IMR-90 (cell line): ENCODE measurements at places on chromosomes 2 and 18. TPM values are rescaled to one million over a fixed set of nuclear protein-coding genes. Genes with fewer than 3 reads are reported as not detected.

DNA sequence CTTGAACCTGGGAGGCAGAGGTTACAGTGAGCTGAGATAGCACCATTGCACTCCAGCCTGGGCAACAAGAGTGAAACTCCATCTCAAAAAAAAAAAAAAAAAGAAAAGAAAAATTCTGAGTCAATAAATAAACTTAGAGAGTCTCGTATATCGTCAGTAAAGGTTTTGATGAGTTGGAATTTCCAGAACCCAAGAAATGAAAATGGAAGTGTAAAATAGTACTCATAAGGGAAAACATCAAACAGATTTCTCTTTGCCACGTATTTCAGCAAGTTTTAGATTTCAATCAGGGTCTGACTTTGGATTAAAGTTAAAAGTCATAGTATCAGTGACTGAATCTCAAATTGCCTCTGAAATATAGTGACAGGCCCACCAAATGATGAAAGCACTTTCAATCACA, 71.4 kb upstream of the SPOPL start:
- DNase-seq, result no peak

DNA sequence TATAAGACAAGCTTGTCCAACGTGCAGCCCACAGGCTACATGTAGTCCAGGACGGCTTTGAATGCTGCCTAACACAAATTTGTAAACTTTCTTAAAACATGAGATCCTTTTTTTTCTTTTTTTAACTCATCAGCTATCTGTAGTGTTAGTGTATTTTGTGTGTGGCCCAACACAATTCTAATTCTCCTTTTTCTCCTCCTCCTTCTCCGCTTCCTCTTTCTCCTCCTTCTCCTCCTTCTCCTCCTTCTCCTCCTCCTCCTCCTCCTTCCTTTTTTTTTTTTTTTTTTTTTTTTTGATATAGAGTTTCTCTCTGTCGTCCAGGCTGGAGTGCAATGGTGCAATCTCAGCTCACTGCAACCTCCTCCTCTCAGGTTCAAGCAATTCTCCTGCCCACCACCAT, 39.3 kb upstream of the GTF2A1L start:
- no peak for DNase-seq

GRCh38 chr2:237253046-237253702, 160.8 kb downstream of the COL6A3 start:
- no peak for DNase-seq

GRCh38 chr2:98484121-98484557, 39.5 kb downstream of the INPP4A start:
- DNase-seq, result no peak

DNA sequence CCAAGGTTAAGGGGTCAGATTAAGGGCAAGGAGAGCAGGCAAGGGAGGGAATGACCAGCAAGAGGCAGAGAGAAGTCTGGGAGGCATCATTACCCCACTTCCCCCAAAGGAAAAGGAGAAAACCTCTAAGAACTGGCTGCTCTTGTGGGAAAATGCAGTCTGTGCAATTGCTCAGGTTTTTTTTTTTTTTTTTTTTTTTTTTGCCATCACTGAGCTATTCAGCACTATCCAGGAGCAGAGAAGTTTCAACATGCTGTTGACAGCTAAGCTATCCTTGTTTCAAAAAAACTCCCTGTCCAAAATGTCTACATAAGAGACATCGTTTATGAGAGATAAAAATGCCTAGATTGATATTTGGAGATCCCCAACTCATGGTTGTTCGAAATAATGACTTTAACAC, 345.4 kb downstream of the TDRD15 start:
- no peak for DNase-seq

DNA sequence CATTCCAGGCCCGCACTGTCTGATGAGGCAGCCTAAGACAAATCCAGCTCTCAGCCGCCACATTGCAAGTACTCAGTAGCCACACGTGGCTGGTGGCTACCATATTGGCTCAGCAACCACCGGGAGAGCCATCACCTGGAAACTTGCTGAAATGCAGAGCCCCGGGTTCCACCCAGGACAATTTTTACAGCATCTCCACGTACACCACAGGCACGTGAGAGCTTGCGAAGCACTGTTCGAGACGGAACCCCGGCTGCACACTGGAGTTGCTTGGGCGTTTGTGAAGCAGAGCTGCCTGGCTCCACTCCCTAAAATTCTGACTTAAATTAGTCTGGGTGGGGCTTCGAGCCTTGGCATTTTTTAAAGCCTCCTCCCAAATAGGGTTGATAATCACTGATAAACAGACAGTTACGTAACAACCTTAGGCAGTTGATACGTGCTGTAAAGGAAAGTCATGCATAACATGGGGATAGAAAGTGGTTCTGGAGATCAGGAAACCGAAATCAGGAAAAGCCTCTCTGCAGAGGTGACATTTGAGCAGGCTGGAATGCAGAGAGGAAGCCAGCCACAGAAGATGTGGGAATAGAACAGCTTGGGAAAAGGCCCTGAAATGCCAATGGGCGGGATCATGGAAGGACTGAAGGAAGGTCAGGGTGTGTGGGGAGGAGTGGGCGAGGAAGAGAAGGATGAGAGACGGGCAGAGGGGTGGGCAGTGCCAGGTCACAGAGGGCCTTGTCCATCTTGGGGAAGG, 6.2 kb downstream of the ASAP2 start:
- no peak for DNase-seq

The ERBB4 gene
- total RNA-seq, result not detected in 2 replicates

DNA sequence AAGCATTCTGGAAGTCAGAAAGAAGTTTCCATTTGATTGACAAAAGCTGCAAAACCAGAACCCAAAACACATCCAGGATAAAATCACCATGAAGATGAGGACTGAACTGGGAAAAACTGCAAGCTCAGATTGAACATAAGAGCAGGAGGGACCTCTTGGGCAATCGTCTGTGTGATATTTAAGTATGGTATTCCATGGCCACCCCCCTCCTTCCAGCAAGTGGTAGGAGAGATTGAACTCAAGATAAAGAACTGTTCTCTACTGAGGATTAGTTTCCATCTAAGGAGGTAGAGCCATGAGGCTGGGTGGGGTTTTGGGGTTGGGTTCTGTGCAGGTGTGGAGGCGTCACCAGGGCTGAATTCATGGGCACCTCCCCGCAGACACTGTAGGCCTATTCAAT, 251.1 kb downstream of the NCKAP5 start:
- no peak for DNase-seq

DNA sequence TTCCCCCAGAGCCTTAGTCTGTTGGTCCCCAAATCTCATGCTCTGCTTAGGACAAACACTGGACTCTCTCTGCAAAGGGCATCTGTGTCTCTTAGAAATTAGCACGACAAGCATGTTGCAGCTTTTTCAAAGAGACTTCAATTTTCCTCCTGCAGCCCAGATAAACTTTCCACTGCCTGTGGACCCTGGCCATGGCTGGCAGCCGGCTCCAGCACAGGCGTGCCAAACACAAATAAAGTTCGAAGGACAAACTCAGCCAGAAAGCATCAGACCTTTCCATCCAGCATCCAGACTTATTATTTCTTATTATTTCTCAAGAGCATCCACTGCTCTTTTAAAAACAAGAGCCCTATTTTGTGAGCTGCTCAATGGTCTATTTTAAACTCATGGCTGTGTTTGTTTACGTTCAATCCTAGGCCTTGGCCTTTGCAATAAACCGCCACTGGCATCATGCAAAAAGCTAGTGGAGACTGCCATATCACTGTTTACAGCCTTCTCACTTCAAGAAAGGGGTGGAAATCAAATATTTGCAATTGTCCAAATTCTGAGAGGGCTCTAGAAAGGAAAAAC, 300.8 kb downstream of the BCL11A start:
- no peak for DNase-seq

The TMEM182 gene
- 1.3 and 1.4 TPM in 2 replicates for total RNA-seq

The KCNE4 gene
- 6.6 and 8.3 TPM in 2 replicates for total RNA-seq

- no peak for DNase-seq
These were observed 210.3 kb upstream of the FOSL2 start for GRCh38 chr2:28182348-28182747.

- no peak for DNase-seq
These were observed 12.9 kb upstream of the MRO start for GRCh38 chr18:50832754-50833153.

- no peak for DNase-seq
These were observed 111.6 kb upstream of the PIEZO2 start for GRCh38 chr18:11260961-11261461.

DNA sequence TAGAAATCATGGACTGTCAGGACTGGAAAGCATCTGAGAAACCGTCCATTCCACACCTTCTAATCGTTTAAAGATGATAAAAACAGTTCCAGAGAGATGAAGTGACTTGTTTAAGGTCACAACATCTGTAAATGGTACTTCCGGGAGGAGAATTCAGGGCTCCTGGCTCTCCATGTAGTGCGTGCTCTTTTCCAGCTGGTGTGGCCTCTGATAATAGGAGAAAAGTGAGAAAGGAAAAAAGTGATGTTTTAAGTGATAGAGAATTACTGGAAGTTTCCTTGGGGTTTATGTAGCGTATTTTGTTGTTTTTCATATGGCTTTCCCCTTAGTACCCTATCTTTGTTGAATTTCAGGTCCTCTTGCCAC, 663 bp downstream of the C2orf49 start:
- no peak for DNase-seq

DNA sequence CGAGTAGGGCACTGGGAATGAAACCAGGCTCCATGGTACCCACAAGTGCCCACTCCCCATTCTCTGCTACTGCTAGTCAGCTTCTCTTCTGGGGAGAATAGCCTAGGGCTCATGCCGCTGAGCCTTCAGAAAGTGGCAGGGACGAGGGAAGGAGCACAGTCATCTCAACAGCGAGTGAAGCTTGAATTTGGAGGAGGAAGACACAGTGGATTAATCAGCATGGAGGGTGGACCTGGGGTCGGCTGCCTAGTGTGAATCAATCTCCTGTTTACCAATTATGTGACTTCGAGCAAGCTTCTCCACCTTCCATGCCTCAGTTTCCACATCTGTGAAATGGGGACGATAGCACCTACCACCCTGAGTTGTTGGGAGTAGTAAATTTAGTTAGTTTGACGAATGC, 157.0 kb downstream of the SEPTIN10 start:
- DNase-seq, result no peak

- DNase-seq, result no peak
These were observed 4.5 kb downstream of the KLF11 start for GRCh38 chr2:10047616-10048500.

DNA sequence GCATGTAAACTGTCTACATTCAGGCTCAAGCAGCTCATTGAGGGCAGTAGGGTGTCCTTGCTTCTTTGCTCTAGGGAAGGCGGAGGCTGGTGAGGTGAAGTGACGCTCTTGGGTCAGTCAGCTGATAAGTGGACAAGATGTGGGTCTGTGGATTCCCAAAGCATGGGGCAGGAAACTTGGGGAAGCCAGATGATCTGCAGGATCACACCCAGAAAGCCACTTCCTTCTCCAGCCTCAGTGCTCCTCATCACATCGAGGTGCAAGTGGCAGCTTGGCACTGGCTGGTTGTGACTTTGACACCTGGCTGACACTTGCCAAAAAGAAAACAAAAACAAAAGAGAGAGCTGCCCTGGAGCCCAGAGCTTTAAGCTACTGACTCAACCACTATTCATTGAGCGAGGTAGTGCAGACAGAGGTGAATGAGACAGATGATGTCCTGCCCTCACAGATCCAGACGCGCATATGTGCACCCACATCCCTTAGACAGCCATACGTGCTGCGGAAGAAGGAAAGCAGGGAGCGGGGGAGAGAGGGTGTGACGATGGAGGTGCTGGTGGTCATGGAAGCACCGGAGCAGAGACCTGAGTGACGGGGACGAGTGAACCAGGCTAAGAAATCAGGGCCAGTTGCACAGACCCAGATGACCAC, 3.1 kb upstream of the CIB4 start:
- no peak for DNase-seq

DNA sequence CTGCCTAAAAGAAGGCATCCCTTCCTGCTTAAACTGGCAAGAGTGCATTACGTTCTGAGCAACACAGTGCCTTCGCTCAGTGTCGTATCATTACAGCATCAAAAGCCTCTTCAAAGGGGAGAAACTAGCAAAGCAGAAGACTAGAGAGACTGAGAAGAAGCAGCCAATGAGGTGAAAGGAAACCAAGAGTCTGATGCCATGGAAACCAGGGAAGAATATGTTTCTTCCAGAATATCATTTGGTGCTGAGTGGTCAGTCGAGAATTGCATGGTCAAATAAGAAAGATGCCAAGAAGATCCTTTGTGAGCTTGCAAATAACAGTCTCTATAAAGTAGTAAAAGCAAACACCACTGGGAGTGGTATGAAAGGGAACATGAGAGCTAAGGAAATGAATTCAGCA, 312.1 kb upstream of the CHST9 start:
- DNase-seq, result no peak

DNA sequence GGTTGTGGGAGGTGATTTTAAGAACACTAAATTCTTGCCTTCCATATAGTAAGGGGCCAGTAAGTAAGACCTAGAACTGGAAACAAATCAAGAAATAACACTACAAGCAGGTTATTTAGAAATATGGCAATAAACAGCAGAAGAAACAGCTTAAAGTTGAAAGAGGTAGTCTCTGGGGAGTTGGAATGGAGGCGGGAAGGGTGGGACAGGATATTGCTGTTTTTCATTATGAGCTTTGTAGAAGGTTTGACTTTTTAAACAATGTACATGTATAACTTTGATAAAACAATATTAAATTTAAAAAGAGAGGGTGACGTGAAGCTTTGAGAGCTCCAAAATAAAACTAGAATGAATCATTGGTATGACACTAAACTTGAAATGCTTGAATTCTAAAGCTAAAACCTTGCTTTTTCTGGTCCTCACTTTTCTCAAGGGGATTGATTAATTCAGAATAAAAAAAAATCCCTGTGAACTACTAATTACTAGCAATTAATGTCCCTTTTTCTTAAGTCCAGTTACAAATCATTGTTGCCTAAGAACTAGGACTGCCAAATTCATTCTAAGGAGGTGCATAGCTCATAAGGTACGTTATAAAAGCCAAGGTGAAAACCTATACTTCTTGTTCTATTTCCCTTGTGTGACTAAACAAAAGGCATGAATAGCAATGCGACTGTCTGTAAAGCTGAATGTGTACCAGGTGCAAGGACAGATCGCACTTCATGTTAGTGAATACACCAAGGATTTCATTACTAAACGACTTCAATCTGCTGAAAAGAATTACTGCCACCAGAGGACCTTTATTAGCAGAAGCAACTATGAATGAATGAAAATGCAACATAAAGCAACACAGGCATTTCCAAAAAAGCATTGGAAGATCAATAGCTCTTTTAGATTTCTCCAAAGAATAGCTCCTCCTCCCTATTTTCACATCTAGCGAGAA, 177.5 kb downstream of the RBM43 start:
- no peak for DNase-seq

The ATF2 gene
- total RNA-seq, result 51.1 and 60.0 TPM in 2 replicates

- DNase-seq, result no peak
These were observed 89.2 kb downstream of the DOCK10 start for GRCh38 chr2:224952936-224953657.

DNA sequence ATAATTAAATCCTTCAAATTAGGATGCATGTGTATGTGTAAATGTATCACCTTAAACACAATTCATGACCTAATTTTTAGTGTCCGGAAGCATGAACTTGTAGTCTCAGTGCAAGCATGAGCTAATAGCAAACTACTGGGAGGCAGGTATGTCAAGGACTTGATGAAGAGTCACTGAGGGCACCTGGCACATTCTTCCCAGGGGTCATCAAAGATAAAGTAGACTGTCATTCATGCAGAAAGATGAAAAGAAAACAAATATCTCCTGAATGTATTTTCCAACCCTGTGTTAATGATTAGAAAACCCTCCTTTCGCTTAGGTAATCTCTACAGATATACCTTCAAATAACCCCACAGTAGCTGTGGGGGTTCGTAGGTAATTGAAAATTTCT, 234.9 kb downstream of the SOCS6 start:
- no peak for DNase-seq

The CRYGD gene
- total RNA-seq, result not detected in 2 replicates

The MC5R gene
- not detected in 2 replicates for total RNA-seq

- no peak for DNase-seq
These were observed 40.6 kb upstream of the RIOK3 start for GRCh38 chr18:23412351-23412964.
